ENCODE measurements at places on chromosomes 7 and 10.

DNA sequence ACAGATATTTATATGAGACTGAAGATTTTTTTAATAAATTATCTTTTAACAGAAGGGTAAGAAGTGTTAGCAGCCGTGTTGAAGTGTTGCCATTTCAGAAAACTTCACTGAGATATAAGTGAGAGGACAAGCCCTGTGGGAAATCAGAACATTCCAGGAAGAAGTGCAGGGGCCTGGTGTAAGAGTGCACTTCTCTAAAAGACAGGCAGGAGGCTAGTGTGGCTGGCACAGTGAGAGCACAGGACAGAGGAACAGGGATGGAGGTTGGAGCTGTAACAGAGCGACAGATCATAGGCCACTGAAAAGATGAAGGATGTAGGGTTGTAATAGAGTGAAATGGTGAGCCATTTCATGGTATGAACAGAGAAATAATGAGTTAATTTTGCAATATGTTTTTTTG lies 608.9 kb downstream of the SORCS1 start:
- DNase-seq: no peak

DNA sequence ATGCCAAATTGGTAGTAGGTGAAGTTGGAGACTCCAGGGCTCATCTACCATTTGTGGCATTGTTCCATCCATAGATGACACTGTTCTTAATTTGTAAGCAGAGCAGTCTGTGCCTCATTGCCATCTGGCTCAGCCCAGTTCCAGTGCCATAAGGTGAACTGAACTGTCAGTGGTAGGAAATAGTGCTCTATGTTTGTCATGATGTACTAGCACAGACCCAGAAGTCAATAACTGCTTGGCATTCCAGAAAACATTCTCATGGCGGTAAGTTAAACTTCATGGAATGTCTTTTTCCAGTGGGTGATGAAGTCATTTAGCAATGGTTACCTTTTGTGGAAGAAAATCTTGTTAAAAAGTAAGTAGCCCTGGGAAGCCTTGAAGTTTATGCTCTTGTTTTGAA lies 302.7 kb downstream of the SUGCT start:
- DNase-seq: peak; percentile 83

- peak; percentile 5 for DNase-seq
Observed at GRCh38 chr7:116862951-116863670, 724 bp downstream of the CAPZA2 start.

GRCh38 chr10:90592638-90593302 lies 265.1 kb downstream of the HTR7 start:
- peak; percentile 73 for DNase-seq

DNA sequence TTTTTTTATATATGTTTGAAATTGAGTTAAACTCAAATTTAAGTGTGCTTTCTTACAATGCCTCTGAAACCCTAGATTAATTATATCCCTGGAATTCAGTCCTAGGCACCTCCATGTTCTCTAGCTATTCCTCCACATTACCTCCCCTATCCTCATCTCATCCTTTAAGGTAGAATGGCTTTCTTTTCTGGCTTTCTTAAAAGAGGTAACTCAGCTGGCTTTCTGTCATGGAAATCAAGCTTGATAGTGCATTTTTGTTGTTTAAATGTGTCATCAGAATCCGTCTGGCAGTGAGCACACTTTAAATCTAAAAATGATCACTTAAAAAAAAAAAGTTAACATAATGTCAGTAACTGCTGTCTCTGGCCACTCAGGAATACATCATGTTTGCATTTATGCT lies 42.2 kb downstream of the AHR start:
- no peak for DNase-seq

GRCh38 chr10:3169673-3170072 lies 2.9 kb downstream of the PITRM1 start:
- no peak for DNase-seq

GRCh38 chr7:110309941-110310340 lies 781.0 kb upstream of the LRRN3 start:
- no peak for DNase-seq

- no peak for DNase-seq
Observed at GRCh38 chr10:5813091-5813340, 218 bp downstream of the GDI2 start.

- DNase-seq: no peak
Observed at GRCh38 chr7:112205343-112206237, 609 bp downstream of the DOCK4 start.

DNA sequence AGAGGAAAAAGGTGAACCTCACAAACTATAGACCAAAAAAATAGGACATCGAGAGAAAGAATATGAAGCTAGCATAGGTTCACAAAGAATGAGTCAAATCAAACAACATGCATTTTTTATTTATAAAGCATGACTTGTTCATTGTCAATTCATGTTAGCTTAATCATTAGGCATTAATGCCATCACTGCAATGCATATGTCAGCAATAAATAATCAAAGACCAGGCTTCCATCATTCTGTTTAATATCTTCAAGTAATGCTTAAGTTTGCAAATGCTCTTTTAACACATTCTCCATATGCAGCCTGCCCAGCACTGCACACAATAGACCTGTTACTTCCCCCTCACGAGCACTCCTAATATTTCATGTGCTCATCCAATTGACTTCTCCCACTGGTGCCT lies 8.9 kb upstream of the MAGI2 start:
- DNase-seq: no peak

- no peak for DNase-seq
Observed at GRCh38 chr7:127066974-127067373, 185.8 kb downstream of the GRM8 start.

DNA sequence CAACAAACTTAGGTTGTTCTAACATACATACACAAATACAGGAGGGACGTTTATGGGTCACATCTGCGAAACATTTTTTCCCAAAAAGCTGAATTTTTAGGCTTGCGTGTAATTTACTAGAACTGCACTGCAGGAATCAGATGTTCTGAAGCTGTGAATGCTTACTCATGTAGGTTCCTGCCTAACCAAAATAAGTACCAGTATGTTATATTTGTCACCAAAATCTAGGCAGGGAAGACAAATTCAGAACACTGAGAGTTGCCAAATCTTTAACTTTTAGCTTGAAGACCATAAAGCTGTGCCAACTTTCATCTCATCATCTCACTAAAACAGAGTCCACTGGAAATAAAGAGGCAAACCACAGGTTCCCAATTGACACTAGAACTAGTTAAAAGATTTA lies 5.7 kb downstream of the UBE2H start:
- DNase-seq: no peak

- DNase-seq: no peak
Observed at GRCh38 chr10:63114031-63114814, 18.9 kb upstream of the NRBF2 start.

- no peak for DNase-seq
Observed at GRCh38 chr7:141630621-141631020, 71.3 kb downstream of the DENND11 start.

DNA sequence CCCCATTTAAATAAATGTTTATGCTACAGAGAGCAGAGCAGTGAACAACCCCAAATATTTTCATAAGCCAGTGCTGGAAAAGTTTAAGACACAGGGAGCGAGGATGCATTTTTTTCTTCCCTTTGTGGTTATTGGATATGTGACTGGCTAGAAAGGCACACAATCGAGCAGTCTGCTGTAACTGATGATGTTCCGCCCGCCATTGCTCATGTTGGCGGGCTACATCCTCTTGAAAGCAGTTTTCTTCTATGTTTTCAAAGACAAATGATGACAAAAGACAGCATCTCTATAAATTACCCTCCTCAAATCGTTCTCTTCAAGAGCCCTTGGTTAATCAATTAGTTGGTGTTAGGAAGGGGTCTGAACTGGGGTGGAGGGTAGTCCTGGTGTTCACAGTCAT lies 269.8 kb downstream of the SKAP2 start:
- no peak for DNase-seq

- no peak for DNase-seq
Observed at GRCh38 chr10:132667342-132668047, 118.5 kb downstream of the NKX6-2 start.

GRCh38 chr7:28778786-28779185 lies 179.3 kb downstream of the TRIL start:
- DNase-seq: no peak

GRCh38 chr10:116752563-116752962 lies 10.2 kb upstream of the HSPA12A start:
- no peak for DNase-seq

DNA sequence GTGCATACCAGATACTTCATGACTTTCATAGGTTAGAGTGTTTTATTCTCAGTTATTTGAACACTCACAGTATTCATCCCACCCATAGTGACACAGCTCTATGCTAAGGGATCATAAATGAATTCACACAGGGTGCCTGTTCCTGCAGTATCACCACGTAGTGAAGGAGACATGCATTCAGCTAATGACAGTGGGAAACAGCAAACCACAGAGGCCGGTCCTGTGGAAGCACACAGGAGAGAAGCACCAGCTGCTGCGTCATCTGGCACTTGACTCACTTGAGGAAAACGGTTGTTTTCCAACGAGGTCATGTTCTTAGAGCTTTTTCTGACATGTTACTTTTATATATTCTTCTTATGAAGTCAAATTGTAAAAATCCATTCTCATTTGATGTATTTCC lies 73.0 kb downstream of the UBE3C start:
- DNase-seq: no peak

- no peak for DNase-seq
Observed at GRCh38 chr10:111873621-111874135, 309.9 kb downstream of the GPAM start.

- no peak for DNase-seq
Observed at GRCh38 chr10:77763453-77764430, 126.1 kb upstream of the KCNMA1 start.

DNA sequence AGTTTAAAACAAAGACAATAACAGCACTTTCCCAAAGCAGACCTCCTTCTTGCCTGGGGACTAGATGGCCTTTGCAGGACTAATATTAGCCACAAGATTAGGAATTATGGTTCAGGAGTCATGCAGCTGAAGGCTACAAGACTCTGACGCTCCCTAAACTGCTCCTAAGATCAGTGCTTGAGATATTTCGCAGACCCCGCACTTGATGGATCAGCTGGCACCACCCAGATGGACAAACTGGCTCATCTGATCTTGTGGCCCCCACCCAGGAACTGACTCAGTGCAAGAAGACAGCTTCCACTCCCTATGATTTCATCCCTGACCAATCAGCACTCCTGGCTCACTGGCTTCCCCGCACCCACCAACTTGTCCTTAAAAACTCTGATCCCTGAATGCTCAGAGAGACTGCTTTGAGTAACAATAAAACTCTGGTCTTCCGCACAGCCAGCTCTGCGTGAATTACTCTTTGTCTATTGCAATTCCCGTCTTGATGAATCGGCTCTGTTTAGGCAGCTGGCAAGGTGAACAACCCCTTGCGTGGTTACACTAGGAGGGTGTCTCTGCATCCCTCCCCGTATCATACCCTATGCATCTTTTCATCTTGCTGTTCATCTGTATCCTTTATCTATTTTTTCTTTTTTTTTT lies 26.9 kb upstream of the NRBF2 start:
- DNase-seq: no peak

DNA sequence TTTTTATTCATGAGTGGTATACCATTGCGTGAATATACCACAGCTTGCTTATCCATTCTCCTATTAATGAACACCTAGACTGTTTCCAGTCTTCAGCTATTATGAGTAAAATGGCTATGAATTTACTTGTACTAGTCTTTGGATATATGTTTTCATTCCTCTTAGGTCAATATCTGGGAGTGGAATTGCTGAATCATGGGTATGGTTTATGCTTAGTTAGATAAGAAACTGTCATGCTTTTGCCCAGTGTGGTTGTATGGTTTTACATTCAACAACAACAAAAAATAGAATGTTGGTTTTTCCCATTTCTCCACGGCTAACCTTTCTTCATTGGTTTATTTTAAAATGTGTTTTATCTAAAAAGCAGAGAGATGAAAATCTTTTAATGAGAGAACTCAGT lies 308.3 kb downstream of the PHF14 start:
- DNase-seq: no peak

DNA sequence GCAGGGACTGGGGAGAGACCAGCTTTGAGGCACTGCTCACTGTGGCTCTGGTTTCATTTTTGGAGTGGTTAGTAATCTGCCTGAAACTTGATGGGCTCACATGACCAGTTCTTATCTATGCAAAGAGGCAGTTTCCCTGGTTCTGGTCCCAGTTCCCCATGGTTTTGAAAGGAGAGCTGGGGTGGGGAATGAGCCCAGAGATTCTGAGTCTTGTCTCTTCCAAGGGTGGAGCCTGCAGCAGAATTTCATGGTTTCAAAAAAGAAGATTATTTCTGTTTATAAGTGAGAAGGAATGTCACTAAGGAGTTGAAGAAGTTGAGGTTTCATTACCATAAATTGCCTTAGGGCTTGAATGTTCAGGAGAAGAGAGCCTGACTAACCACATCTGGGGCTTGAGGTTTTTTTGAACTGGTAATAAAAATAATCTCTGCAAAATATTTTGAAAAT lies 190.2 kb upstream of the HABP2 start:
- no peak for DNase-seq

GRCh38 chr10:63829573-63830149 lies 308.5 kb downstream of the REEP3 start:
- no peak for DNase-seq

DNA sequence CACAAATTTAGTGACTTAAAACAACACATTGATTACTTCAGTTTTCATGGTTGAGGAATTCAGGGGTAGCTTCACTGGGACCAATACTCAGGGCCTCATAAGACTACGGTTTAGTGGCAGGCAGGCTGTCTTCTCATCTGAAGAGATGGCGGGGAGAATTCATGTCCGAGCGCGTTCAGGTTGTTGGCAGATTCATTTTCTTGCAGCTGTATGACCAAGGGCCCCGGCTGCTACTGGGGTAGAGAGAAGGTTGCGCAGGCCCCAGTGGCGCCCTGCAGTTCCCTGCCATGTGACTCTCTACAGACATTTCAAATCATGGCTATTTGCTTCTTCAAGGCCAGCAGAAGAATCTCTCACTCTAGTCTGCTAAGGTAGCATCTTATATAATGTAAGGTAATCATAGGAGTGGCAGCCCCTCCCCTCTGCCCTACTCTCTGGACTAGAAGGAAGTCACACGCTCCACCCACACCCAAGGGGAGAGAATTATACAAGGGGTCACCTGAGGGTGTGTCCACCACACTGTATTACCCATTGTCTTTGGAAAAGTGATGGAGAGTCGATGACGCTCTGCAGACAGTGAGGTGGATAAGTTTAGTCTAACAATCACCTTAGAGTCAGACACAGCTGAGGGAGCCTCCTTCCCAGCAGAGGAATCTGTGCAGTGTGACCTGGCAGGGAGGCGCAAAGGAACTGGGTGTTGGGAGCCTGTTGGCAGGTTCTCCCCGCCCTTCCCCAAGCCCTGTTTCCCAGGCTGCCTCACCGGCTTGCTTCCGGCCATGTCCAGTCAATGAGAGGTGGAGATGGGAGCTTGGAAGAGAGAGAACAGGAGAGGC lies 35.7 kb upstream of the PLEKHA1 start:
- no peak for DNase-seq

DNA sequence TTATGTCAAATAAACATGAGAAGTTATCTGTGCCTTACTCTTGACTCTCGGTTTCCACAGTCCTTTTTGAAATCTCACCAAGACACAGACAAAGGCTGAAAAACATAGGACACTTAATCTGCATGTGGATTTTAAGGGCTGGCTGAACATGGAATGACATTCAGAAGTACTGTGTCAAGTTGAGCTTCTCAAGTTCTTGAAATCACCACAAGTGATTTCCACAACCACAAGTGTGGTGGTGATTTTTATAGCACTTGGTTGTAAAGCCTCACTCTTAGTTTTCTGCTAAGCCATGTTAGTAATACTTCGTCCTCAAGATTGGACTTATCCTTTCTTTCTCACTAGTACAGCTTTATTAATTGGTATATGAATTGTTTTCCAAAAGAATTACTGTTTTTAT lies 29.6 kb downstream of the FOXP2 start:
- no peak for DNase-seq
